ENCODE measurements at places on chromosomes 1 and 21.

- no peak for DNase-seq
Observed at GRCh38 chr1:39238476-39238875, 34.0 kb downstream of the MACF1 start.

DNA sequence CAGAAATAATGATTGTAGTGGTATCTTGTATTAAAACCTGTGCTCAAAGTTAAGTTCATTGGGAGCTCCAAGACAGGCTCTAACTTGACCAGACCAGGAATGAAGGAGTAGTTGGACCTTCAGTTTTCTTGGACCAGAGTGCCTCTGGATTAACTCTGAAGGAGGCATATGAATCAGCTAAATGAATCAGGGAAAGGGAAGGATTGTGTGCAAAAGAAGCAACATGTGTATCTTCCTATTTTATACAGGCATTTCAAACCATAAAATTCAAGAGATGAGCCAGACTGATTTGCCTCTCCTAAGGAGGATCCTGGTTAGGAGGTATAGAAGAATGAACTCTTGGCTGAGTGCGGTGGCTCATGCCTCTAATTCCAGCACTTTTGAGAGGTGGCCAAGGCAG lies 71.4 kb downstream of the CC2D1B start:
- no peak for DNase-seq

GRCh38 chr1:93567255-93567918 lies 114.2 kb downstream of the BCAR3 start:
- DNase-seq: no peak

DNA sequence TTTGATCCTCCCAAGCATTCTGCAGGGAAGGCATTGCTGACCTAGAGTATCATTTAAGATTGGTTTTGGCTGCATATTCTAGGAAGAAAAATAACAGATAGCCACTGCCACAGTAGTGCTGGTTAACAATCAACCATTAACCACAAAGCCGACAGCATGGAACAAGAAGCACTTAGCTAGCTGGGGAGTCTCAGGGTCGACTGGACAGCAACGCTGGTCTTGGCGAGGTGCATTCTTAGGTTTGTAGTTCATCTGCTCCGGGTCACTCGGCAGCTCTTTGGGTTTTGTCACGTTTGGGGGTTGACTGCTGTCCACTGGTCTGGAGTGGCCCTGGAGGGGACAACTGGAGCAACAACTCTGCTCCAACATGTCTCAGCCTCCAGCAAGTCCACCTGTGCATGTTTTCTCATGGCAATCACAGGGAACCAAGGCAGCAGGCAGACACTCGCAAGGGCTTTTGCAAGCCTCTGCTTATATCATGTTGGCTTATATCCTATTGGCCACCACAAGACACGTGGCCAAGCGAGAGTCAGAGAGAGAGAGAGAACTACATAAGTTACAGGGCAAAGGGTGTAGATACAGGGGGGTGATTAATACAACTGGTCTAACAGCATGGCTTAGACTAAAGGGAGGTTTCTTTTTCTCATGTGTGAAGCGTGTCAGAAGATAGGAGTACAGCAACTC lies 99.5 kb downstream of the LACTBL1 start:
- DNase-seq: no peak

DNA sequence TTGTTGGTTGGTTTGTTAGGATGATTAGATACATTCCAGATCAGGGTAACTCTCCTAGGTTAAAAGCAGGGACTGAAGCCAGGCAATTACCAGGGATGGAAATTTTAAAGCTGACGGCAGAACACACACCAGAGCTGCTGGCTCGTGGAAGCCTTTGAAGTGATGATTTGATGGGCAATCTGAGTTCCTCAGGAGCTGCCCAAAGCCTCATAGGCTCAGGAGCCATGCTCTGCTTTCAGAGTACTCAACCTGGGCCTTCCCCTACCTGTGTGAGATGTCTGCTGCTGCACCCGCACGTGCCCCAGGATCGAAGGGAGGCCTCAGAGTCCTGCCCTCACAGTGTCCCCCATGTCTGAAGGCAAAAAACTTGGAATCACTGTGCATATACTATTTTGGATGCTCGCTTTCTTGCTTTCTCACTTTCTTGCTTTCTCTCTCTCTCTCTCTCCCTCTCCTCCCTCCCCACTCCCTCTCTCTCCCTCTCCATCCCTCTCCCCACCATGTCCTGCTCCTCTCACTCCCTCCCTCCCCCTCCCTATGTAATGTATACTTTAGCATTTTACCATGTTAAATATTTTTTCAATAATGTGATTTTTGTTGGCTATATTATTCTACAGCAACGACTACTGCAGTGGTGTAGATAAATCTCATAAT lies 18.0 kb downstream of the MGST3 start:
- DNase-seq: no peak

- DNase-seq: no peak
Observed at GRCh38 chr1:1245178-1245816, 1.2 kb downstream of the C1QTNF12 start.

DNA sequence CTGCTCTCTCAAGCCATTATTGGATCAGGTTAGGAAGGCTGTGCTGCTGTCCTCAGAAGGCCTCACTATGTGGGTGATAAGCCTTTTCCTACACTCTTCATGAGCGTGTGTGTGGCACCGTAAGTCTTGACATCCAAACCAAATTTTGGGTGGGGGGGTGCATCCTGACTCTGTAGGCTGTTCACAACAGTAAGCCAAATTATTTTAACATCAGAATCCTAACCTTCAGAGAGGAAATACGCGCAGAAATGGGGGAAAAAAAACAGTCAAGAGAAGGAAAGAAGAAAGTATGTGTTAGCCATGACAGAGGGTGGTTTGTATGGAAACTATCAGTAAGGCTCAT lies 21.0 kb downstream of the STPG1 start:
- DNase-seq: no peak

GRCh38 chr1:70227439-70227838 lies 6.3 kb downstream of the SRSF11 start:
- no peak for DNase-seq

DNA sequence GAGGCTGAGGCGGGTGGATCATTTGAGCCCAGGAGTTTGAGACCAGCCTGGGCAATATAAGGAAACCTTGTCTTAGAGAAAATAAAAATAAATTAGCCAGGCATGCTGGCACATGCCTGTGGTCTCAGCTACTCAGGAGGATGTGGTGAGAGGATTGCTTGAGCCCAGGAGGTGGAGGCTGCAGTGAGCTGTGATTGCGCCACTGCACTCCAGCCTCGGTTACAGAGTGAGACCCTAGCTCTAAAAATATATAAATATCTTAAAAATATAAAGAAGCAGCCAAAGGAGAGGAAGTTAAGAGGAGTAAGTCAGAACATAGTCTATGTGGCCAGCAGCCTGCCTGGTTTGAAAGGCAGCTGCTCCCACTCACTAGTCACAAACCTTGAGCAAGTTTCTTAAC lies 4.5 kb upstream of the IL10RB start:
- no peak for DNase-seq

DNA sequence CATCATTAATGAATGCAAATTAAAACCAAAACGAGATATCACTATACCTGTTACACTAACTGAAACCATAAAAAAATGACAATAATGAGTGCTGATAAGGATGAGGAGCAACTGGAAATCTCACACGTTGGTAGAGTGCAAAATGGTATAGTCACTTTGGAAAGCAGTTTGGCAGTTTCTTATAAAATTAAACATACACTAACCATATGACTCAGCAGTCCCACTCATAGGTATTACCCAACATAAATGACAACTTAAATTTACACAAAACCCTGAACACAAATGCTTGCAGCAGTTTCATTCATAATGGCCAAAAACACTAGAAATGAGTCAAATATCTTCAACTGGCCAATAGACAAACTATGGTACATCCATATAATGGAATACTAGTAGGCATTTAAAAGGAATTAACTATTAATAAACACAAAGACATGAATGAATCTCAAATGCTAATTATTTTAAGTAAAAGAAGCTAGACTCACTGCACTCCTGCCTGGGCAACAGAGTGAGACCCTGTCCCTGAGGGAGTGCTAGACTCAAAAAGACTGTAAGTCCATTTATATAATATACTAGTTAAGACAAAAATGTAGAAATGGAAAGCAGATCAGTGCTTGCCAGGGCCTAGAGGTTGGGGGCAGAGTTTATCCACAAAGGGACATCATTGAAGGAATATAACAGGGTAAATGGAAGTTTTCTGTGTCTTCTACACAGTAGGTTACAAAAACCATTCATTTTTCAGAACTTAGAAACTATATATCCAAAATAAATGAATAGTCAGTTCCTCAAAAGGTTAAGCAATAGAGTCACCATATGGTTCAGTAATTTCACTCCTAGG lies 77.4 kb downstream of the EIF4G3 start:
- DNase-seq: no peak

DNA sequence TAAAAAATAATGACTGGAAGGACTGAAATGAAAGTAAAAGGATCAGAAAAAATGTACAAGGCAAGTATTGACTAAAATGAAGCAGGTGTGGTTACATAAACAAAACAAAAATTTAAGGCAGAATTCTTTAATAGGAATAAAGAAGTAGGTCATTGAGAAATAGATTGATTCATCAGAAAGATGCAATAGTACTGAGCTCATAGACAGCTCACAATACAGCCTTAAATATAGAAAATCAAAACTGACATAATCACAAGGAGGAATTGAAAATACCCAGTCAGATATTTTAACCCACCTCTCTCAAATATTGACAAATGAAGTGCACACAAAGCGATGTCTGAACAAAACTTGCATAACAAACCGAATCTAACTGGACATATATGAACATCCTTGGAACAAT lies 366.8 kb upstream of the DPYD start:
- DNase-seq: no peak

- DNase-seq: no peak
Observed at GRCh38 chr1:107590900-107591622, 373.9 kb downstream of the VAV3 start.

DNA sequence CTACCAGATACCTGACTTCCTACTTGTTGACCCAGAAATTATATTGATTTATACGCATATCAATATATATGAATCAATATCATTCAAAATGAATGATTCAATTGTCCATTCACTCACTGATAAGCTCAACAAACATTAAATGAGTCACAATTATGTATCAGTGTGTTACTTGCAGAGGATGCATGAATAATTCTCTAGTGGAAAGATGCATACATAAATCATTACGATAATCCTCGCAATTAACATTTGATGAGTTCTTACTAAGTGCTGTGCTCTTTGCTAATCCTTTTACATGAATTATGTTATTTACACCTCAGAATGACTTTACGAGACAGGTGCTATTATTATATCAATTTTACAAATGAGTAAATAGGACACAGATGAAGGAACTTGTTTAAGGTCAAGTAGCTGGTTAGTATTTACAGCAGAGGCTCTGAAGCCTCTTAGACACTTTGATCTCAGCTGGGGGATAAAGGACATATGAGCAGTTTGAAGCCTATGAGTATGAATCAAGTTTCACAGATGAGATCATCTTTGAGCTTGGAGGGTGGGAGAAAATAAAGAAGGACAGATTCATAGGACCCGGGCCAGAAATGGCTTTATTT lies 112.8 kb upstream of the ADAMTS5 start:
- no peak for DNase-seq

GRCh38 chr1:69738458-69739250 lies 170.9 kb downstream of the LRRC7 start:
- DNase-seq: no peak

GRCh38 chr1:215766521-215766920 lies 199.4 kb downstream of the KCTD3 start:
- DNase-seq: no peak

DNA sequence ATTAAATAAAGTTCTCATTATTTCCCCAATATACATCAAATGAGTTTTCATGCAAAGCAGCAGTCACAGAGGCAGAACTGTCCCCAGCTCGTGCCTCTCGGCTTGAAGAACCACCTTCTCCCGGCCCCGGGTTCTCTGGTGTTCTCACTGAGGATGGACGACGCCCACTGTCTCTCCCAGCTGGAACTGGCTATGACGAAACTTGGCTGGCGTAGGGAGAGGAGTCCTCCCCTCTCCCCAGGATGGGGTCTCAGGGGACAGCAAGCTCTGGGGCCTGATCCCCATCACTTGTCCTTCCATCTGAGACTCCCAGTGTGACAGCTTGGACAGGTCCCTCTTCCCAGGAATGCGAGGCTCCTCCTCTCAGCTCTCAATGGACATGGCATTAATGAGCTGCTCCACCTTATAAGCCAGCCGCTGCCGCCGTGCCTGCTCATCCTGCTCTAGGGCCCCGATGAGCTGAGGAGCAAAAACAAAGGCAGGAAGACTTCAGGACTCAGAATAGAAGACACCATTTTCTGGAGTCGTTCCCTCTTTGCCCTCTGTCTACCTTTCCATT lies 116.0 kb upstream of the CD34 start:
- no peak for DNase-seq

DNA sequence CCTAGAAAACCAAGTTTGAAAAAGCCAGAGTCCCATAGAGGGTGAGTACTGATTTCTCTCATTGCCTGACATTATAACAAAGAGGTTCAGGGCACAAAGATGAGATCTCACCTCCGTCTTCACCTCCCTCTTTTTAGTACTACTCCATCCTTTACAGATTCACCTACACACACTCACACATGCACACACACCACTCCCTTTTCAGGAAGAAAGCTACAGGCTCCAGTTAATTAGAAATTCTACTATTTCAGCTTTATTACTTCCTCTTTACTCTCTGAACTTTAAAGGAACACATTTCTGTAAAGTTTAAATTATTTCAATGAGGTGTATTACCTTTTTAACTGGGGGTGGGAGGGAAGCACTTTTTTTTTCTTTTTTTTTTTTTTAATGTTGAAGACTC lies 59.6 kb upstream of the PRDX6 start:
- DNase-seq: no peak
